ENCODE measurements at places on chromosomes 5 and 9.

GRCh38 chr5:96142786-96143434 is 181.3 kb upstream of the ELL2 start:
- no peak for DNase-seq

DNA sequence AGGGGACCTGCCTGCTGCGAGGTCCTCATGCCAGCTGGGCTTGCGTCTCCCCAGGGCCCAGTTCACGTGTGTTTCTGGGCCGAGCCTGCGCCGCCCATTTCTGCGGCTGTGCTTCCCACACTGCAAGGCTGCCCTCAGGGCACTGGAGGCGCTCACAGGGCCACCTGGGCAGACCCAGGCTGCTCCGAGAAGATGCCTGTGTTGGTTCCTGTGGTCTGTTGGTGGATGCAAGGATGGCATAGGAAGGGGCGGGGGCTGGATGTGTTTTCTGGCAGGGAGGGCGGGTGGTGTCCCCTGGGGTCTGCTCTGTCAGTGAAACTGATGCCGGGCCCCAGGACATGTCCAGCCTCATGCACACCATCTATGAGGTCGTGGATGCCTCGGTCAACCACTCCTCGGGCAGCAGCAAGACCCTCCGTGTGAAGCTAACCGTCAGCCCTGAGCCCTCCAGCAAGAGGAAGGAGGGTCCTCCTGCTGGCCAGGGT is 25.9 kb downstream of the NKD2 start:
- no peak for DNase-seq

- no peak for DNase-seq
These were observed 20.8 kb upstream of the ATG10 start for GRCh38 chr5:81950996-81951395.

- no peak for DNase-seq
These were observed 111.5 kb downstream of the HTR4 start for GRCh38 chr5:148542812-148543211.

DNA sequence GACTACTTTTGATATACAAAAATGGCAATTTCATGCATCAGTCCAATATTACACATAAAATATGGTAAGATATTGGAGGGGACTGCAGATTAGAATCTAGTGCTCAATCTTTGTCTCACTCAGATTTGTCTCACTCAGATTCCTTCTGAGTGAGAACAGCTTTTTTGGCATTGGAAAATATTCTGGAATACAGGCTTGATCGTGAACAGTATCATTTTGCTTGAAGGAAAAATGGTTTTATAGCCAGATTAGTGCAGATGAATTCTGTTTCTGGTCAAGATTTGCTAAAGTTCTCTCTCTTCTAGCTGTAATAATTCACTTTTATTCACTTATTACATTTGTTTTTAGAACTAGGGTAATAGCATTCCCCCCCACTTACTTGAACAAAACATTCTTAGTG is 51.2 kb downstream of the MAN2A1 start:
- no peak for DNase-seq

DNA sequence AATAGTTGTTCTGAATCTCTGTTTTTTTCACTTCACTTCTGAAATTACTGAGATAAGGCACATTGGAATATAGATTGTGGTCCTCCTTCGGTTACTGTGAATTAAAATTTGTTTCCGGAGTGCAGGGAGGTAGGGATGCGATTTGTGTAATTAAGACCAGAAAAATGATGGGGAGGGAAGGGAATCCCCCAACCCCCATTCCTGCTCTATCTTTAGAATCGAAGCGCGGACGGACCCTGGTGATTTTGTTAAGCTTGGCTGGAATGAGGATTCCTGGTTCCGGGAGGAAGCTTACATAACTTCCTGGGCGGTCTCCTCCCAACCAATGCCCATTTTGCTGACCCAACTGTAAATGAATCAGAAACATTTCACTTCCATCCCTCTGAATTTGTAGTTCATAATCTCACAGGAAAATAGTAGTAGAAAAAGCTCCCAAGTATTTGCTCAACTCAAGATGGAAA is 220.1 kb upstream of the MSX2 start:
- no peak for DNase-seq

DNA sequence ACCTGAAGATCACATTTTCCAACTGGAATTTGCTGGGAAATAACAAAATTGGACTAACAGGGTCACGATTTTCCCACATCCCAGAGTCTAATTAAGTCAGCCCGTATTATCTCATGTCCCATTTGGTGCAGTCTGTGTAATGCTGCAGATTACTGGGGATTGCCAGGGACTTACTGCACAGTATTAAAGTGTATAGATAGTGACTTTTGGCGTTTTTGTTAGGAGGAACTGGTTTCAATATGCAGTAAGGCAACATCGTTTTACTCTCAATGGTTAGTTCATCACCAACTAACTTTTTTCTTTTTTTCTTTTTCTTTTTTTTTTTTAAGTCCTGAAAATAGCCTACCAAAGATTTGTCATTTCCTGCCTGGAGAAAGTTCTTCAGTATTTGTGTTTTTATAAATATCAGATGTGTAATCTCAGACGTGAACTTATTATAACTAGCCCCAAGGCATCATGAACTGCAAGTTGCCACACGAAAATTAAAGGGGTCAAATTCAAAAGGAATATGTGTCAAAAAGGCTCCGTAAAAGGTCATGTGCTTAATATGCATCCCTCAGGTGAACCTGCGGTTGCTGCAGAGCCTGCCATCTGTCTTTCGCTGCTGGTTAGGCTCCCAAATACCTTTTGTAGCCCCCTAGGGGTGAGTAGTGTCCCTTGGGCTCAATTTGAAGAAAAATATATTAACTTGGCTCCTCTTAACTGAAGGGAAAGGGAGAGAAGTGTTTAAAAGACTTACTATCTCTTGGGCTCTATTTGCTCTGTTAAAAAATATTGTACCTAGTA is 176.7 kb upstream of the ADAMTSL1 start:
- DNase-seq: no peak

- no peak for DNase-seq
These were observed 223.2 kb downstream of the PBX3 start for GRCh38 chr9:125970340-125970739.

DNA sequence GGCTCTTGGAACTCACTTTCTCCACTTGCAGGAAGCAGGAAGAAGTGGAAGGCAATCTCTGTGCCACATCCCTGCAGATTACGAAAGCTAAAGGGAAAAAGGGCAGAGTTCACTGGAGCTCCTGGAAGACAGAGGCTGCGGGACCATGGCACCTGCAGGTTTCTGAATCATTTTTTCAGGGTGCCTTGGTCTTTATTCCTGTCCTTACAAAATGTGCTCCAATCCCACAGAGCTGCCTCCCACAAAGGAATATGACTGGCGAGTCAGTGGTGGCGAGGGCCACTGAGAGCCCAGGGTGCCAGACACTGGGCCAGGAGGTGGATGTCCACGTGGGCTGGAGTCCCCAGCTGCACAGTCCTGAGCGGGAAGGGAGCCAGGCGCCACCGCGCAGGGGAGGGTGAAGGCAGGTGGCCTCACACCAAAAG is 183.0 kb downstream of the FANCC start:
- DNase-seq: no peak

DNA sequence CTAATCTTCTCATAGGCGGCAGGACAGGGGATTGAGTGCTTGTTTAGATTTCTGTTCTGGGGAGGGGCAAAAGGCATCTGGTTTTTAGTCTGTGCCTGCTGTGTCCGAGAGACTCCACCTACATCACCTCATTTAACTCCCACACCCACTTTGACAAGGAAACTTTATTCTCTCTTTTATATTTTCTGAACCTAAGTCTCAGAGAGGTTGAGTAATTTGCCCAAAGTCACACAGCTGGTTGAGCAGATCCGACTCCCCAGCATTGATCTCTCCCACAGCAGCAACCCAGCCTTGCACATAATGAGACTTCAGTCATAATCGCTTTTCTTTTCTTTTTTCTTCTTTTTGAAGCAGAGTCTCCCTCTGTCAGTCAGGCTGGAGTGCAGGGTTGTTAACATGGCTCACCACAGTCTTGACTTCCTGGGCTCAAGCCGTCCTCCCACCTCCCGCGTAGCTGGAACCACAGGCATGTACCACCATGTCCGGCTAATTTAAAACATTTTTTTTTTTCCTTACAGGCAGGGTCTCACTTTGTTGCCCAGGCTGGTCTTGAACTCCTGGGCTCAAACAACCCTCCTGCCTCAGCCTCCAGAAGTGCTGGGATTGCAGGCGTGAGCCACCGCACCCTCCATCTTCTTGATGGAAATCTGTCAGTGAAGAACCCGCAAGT is 36.5 kb upstream of the ANKRD33B start:
- DNase-seq: no peak

DNA sequence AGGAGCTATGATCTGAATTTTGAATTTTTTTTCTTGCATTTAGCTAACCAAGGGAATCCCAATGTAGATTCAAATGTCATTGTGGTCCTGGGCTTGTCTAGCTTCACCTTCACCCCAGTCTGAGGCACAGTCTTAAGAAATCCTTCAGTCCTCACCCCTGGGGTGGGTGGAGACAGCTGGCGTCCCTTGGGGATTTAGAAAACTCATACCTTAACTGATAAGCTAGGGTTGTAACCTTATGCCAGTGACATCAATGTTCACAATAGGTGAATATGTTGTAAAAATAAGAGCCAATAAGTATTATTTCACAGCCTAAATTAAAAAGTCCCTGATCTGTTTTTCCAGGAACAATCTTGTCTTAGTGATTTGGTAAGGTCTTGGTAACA is 4.6 kb downstream of the ISOC1 start:
- no peak for DNase-seq

GRCh38 chr5:38726279-38726678 is 119.5 kb upstream of the OSMR start:
- DNase-seq: no peak

DNA sequence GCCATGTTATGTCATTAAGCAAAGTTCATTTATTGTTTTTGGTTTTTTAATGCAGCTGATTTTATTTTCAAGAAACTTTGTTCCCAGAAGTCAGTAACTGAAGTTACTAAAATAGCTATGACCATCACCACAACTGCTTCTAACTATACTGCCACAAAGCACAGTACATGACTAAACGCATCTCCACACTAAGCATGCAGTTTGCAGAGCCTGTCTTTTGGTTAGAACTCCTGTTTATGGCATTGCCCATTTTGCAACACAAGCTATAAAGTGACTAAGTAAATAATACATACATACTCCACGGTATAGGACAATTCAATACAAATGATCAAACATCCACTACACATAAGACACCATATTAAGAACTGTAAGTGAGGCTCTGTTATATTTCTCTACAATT is 109.7 kb downstream of the MLLT3 start:
- DNase-seq: no peak

DNA sequence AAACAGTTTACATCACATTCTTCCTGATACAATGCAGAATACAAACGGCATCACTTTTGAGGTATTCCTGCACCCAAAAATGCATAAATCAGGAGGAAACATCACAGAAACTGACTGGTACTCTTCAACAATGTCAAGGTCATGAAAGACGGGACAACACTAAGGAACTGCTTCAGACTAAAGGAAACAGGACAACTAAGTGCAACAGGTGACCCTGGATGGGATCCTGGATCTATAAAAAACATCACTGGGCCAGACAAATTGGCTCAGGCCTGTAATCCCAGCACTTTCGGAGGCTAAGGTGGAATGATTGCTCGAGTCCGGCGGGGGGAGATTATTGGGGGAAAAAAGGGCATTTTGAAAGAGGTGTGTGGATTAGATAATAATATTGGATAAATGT is 22.6 kb downstream of the BTNL9 start:
- DNase-seq: no peak

- DNase-seq: peak; percentile 37
These were observed 596 bp downstream of the IRF1 start for GRCh38 chr5:132489871-132490483.

- DNase-seq: no peak
These were observed 801.4 kb downstream of the BRINP1 start for GRCh38 chr9:118567861-118568260.

Measured in T-helper 22 cell (primary cell).